ENCODE measurements at places on chromosomes 5 and 9.

GRCh38 chr5:1917830-1918487 lies 35.2 kb upstream of the IRX4 start:
- DNase-seq = no peak

GRCh38 chr9:114643001-114643400 lies 14.6 kb downstream of the TEX53 start:
- no peak for DNase-seq

DNA sequence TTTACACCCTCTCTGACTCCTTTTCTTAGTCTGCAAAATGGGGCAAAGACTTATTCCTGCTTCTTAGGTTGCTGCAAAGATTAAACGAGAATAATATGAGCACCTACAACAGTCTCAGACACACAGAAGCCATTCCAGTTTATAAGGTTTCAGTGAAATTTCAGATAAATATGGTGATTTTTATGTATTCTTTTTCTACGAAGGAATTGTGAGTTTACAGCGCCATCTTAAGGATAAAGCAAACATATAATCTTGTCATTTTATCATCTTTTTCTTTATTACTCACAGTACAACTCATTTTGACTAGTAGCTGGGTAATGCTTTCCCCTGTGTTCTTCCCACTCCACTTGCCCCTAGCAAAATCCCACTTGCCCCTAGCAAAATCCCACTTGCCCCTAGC lies 29.2 kb upstream of the SMC5 start:
- DNase-seq = no peak

DNA sequence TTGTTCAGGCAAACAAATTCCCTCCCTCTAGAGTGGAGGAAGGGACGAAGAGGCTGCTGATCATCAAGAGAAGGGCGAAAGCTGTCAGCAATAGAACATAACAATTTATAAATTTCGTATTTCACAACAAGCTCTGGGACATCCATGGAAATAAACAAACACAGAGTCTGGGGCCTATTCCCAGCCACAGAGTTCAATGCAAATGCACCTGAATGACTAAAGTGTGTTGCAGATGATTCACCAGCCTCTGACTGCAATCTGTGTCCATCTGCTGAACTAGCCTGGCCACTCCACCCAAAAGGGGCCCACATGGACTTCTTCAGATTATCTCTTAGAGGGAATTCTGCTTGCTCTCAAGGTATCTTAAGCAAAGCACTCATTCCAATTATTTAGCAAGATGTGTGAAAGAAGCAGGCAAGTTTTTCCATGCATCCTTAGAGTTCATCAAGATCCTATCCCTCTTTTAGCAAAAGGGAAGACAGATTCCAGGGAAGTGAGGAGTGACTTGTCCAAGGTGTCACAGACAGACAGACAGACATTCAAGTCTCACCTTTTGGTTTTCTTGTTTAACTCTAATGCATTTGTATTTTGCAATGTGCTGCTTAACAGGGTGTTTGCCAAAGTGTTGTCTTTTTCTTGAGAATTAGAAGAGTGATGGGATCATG lies 307.8 kb upstream of the PAPPA start:
- no peak for DNase-seq

DNA sequence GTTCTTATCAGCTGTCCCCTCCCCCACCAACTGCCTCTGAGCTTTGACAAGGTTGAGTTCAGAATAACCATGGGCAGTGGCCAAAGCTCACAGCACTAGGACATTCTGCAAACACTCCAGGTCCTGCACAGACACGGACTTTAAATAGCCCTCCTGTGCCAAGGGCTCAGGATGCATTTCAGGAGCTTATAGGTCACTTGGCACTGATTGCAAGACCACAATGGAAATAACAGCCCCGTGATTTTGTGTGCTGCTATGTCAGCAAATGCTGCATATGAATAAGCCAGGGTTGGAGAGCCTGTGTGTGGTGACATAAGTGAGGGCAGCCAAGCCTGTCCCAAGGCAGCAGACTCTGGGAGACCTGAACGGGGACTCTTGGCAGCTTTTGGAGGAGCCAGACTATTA lies 150.7 kb downstream of the DMRT2 start:
- DNase-seq = no peak

DNA sequence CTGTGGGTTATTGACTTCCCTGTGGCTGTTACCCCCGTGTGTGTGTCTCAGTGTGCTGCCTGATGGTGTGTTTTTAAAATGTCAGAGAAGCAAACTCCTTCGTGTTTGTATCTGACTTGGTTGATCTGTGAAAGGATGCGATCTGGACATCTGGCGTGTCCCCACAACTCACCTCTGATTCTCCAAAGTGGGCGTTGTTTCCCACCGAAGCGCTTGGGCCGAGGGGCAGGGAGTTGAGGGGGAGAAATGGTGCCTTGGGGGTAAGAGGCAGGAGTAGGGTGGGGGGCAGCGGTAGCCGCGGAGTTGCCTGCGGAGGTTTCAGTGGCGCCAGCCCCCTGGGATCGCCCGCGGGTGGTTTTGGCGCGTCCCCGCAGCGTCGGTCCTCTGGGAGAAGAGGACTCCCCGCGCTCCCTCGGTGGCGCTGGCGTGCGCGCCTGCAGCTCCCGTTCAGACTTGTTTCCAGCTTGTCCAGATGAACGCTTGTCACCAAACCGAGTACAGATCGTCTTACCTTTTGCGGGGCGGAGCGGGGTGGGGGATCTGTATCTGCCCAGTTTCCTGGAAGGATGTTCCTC lies 1.1 kb downstream of the MAST4 start:
- DNase-seq = peak; percentile 35

GRCh38 chr9:94687451-94687850 lies 39.0 kb upstream of the AOPEP start:
- DNase-seq = no peak

- DNase-seq = no peak
Observed at GRCh38 chr5:128627939-128628338, 89.9 kb upstream of the FBN2 start.

- no peak for DNase-seq
Observed at GRCh38 chr5:531101-531748, 7.0 kb upstream of the SLC9A3 start.

GRCh38 chr9:69176471-69177171 lies 2.5 kb downstream of the TJP2 start:
- peak; percentile 36 for DNase-seq

GRCh38 chr5:181205761-181206649 lies 1.0 kb upstream of the TRIM7 start:
- DNase-seq = no peak

- peak; percentile 25 for DNase-seq
Observed at GRCh38 chr5:141914199-141914743, 9.4 kb upstream of the DELE1 start.

DNA sequence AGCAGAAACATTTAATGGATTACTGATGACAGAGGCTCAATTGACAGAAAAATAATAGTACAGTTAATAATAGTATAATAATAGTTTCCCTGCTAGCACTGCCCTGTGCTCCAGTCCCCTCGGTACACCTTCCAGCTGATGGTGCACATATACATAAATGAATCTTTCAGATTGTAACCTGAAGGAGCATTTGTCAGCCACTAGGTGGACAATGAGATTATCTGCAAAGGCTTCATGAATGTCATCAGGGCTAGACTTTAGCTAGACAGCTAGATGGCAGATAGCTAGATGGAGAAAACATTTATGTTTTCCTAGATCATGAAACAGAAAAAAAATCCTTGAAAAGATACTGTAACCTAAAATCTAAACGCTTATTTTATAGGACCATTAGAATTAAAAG lies 304.4 kb upstream of the SMC2 start:
- DNase-seq = no peak

GRCh38 chr9:96163161-96163560 lies 138.8 kb downstream of the HSD17B3 start:
- DNase-seq = no peak

- DNase-seq = no peak
Observed at GRCh38 chr9:38232895-38233294, 159.6 kb upstream of the ALDH1B1 start.

GRCh38 chr9:116494815-116495634 lies 192.1 kb upstream of the TRIM32 start:
- peak; percentile 58 for DNase-seq

DNA sequence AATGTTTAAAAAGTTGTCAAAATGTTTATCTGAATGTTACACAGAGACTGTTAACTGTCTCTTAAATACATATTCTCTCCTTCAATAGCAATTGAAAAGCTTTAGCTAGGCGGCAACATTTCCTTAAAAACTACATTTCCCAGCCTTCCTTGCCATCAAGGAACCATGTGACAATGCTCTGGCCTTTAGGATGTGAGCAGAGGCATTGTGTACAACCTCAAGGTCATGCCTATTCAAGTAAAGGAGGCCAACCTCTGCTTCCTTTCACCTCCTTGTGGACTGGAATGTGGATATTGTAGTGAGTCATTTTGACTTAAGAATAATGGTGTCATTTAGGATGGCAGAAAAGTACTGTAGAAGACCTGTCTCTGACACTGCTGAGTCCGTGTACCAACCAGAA lies 23.7 kb upstream of the MROH2B start:
- no peak for DNase-seq

GRCh38 chr5:64458948-64459347 lies 46.9 kb upstream of the RGS7BP start:
- no peak for DNase-seq

GRCh38 chr5:89110916-89111646 lies 228.1 kb upstream of the MEF2C start:
- no peak for DNase-seq

DNA sequence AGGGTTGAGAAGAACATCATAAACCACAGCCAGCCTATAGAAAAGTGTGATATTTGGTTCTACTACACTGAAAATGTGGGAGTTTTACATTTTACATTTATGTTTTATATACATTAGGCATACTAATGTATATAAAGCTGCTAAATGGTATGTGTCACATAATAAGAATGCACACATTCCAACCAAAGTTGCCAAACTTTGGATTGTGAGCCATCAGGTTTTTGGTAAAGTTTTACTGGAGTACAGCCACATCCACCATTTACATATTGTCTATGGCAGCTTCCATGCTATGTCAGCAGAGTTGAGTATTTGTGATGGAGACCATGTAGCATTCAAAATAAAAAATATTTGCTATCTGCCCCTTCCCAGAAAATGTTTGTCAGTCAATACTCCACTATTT lies 23.1 kb upstream of the TARS1 start:
- DNase-seq = no peak

GRCh38 chr5:111741278-111741677 lies 15.7 kb downstream of the NREP start:
- DNase-seq = no peak

DNA sequence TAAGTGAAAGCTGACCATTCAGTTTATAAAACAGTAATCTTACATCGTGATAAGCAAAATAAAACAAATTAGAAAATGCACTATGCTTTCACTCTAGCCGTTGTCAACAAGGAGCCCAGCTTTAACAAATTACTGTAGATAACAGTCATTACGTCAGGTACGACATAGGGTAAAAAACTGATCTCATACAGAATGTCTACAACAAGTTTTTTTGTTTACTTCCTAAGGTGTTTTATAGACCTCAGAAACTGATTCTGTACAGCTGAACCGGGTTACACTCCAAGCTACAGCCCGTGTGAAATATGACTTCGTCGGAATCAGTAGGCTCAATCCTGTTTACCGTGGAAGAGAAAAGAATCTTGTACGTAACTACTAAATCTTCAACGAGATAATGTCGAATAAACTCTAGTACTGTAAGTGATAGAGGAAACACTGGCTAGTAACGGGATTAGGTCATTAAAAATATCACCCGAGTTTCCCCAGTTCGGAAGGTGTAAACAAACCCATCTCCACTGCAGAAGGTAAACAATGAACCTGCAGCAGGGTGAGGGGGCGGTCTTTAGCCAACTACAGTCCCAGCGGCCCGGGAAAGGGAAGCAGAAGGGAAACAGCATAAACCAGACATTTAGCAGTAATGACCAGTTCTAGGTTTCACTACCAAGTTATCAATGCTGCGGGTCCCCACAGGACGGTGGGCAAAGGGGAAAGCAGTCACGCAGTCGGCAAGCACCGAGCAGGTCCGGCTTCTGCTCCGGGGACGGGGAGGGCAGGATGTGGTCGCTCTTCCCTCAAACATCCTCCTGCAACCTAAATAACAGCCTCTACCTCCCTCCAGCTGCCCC lies 1.1 kb downstream of the RICTOR start:
- peak; percentile 75 for DNase-seq

Data from activated naive CD4-positive, alpha-beta T cell treated with anti-CD3 and anti-CD28 coated beads for 36 hours (primary cell).